Fibroblast of mammary gland (primary cell): ENCODE measurements at places on chromosomes 5 and 9.

GRCh38 chr5:123696921-123697341 lies 185.0 kb downstream of the CSNK1G3 start:
- peak; percentile 32 for DNase-seq

- no peak for DNase-seq
Observed at GRCh38 chr5:175052351-175052750, 328.0 kb downstream of the MSX2 start.

DNA sequence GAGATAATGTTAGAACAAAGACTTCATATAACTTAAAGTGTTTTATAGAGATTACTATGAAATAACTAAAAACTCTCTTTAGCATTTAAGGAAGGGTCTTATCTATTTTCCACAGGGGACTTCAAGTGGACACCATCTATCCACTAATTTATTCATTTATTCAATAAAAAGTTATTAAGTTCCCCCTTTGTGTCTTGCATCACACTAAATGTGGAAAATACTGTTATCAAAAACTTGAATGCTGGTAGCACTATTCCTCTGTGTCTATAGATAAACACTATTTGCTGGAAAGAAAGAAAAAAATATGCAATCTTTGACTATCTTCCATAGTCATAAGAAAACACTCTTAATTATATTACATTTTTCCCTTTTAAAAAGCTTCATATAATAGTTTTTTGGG lies 20.1 kb upstream of the ZNF622 start:
- DNase-seq: no peak

- no peak for DNase-seq
Observed at GRCh38 chr5:173053041-173053440, 3.1 kb upstream of the CREBRF start.

DNA sequence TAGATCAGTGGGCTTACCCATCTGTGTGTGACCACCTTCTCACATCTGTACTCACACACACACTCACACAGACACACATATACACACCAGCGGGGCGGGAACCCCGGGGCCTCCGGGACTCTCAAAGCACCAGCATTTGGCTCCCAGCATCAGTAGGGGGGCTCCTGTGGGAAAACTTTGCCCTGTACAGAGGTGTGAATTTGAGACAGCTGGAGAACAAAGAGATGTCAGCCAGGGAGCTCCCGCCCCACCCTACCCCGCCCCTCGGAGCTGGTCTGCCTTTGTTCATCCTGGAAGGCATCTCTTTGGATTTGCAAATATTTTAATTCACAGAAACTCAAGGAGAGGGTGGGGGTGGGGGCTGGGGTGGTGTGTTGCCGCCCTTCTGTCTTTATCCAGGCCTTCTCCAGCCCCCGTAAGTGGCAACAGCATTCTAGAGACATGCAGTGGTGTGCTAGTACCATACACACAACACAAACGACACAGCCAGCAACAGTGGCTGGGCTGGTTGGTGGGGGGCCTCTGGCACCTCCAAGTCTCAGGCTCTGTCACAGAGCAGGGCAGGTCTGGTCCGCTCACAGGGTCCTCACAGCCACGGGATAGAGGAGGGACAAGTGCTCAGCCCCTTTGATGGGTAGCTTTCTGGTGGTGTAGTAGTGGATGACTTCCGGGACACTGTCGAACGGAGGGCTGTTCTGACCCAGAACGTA lies 15.5 kb upstream of the SLC25A51 start:
- DNase-seq: no peak

- DNase-seq: peak; percentile 95
Observed at GRCh38 chr9:124306098-124306735, 48.5 kb downstream of the NEK6 start.

- DNase-seq: peak; percentile 64
Observed at GRCh38 chr5:139369181-139369580, 13.9 kb downstream of the SLC23A1 start.

GRCh38 chr5:56717253-56717987 lies 97.9 kb upstream of the MAP3K1 start:
- DNase-seq: no peak

- no peak for DNase-seq
Observed at GRCh38 chr5:125365747-125366146, 619.3 kb upstream of the ZNF608 start.

- DNase-seq: no peak
Observed at GRCh38 chr9:124018730-124019697, 7.4 kb downstream of the LHX2 start.

DNA sequence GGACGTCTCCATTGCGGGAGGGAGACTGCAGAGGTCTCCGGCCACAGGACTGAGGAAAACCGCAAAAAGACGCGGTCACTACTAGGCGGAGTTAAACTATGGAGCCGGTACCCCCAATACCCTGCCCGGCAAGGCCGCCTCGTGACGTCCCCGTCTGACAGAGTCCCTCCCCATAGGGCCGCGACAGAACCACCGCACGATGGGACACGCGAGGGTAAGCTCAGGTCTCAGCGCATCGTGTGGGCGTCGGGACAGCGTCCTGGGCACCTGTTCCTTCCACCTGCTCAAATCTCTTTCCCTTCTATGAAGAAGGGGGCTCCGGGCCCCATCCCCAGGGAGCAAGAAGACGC lies 35.2 kb upstream of the GLDC start:
- peak; percentile 26 for DNase-seq

DNA sequence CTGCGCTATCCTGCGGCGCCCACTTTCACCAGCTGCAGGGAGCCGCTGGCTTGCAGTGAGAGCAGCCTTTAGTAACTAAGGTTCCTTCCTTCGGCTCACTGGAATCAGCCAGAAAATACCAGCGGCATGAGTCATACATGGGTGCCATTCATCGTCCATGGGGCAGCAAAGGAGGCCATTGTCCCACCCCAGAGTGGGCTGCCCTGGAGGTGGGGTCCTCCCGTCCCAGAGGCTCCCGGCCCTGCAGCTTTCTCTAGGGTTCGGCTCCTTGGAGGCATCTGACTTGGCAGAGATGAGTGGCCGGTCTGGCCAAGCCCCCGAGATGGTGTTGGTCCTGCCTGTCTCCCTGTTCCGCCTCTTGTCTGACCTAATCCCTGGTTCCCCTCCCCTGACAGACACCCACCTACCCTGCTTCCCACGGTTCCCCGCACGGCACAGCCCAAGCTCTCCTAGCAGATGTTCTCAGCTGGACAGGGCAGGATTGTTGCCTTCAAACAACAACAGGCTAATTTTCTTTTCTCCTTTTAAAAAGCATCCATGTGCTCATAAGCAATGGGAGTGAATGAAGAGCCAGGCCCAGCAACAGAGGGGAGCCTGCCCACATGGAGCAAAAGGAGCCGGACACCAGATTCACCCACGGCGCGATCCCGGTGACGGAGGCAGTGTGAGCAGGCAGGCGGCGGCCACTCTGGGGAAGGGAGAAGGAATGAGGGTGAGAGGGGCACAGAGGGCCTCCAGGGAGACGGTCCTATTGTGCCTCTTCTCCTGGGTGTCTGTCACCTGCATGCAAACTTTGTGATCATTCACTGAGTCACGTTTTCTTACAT lies 97.0 kb upstream of the COL5A1 start:
- peak; percentile 63 for DNase-seq

GRCh38 chr9:32725066-32725860 lies 58.1 kb upstream of the TMEM215 start:
- peak; percentile 64 for DNase-seq

DNA sequence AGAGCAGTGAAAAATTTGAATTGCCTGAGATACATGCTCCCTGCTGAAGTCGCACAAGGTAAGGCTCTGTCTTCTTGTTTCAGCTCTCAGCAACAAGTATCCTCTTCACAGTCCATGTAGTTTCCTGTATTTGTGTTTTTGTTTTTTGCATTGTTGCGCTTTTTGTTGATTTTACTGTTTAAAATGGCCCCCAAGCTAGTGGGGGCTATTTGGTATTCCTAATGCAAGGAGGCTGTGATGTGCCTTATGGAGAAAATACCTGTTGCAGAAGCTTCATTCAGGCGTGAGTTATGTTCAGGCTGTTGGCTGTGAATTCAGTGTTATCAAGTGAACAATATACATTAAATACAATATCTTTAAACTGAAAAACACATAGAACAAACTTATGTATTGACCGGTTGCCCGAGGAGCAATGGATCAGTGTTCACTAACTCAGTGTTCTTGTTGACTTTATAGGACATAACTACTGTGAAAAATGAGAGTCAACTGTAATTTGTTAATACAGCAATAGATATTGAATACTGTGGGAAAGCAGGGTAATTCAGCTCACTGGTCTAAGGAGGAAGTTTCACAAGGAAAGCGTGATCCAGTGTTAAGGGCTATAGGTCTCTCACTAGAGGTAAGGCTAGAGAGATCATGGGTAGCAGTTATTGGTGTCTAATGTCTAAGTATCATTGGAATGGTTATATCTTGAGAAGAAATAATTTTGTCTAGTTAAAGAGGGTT lies 150.5 kb downstream of the GCNT1 start:
- no peak for DNase-seq

DNA sequence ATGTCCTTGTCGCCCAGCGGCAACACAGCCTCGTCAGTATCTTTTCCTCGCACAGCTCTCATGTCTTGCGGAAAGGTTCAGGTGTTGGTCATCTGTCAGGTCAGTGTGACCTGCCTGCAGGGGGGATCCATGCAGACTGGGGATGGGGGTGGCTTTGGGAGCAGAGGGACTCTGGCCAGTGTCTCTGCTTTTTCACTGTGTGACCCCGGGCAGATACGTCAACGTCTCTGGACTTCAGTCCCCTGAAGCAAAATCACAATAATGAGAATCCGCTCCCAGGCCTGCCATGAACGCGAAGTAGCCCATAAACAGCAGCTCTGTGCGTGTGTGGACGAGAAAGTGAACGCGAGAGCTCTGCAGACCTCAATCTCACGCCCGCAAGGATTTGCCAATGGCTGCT lies 75.7 kb upstream of the FCN1 start:
- no peak for DNase-seq

GRCh38 chr5:141846031-141846430 lies 32.2 kb downstream of the PCDH1 start:
- peak; percentile 49 for DNase-seq

DNA sequence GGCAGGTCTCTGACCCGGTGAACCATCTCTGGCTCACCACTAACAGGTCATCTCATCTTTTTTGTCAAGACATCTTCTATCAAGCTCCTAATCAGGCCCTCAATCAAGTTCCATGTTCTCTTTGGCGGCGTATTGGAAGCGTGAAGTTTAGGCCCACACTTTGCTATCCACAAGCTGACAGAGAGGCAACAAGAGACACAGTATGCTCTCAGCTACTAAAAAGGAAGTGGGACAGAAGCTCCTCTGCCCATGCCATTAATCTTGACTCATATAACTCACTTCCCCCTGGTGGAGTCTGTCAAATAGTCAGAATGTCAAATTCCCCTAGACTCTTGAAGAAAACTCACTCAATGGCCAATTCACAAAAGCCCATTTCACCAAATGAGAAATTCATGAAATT lies 77.6 kb upstream of the TMC1 start:
- peak; percentile 10 for DNase-seq

GRCh38 chr5:160384681-160385080 lies 14.3 kb upstream of the C1QTNF2 start:
- no peak for DNase-seq

- peak; percentile 12 for DNase-seq
Observed at GRCh38 chr5:145965804-145966203, 29.4 kb downstream of the SH3RF2 start.

DNA sequence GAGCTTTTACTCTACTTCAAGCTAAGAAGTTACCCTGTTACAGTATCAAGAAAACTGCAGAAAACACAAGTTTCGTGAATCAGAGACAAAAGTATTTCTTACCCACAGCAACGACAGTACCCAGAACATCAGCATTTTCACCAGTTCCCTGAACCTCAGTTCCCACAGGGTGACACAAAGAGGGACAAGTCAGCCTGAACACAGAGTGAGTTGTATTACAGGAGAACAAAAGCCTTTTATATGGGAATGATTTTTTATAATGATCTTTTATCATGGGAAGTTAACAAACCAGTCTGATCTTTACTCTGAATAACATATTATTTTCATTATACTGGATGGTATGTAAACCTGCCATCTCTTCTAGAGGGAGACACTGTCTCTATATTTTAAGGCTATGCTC lies 139.0 kb upstream of the ITGA1 start:
- no peak for DNase-seq

- no peak for DNase-seq
Observed at GRCh38 chr9:127634021-127634420, 21.9 kb downstream of the STXBP1 start.

DNA sequence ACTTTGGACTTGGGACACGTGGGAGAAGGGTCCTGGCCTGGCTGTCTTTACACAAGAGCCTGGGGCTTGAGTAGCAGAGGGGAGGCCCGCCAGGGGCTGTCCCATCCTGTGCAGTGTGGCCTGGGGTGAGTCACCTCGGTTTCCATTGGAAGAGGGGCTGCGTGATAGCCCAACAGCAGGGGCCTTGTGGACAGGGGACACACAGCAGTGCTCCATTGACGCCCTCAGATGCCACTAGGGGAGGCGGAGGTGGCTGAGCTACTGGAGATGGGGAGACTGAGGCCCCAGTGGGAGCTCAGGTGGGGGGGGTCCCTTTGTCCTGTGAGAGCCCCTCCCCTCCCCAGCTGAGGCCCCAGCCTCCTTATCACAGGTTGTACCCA lies 50.0 kb upstream of the RNU6ATAC start:
- no peak for DNase-seq

DNA sequence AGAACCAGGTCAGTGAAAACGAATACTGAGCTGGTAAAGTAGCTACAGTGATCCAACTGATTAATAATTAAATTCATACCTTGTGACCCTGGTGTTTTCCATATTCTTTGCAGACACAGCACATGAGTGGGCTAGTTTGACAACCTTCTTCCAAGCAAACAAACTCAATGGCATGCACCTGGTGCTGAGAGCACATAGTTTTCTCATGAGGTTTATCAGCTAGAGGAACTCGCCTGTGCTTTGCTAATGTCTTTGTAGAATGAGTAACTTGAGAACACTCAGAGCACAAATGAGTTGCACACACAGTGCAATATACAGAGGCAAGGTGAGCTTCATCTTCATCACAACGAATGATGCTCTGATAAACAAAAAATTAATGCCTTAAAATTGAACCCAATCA lies 12.6 kb downstream of the TRIM23 start:
- DNase-seq: no peak

DNA sequence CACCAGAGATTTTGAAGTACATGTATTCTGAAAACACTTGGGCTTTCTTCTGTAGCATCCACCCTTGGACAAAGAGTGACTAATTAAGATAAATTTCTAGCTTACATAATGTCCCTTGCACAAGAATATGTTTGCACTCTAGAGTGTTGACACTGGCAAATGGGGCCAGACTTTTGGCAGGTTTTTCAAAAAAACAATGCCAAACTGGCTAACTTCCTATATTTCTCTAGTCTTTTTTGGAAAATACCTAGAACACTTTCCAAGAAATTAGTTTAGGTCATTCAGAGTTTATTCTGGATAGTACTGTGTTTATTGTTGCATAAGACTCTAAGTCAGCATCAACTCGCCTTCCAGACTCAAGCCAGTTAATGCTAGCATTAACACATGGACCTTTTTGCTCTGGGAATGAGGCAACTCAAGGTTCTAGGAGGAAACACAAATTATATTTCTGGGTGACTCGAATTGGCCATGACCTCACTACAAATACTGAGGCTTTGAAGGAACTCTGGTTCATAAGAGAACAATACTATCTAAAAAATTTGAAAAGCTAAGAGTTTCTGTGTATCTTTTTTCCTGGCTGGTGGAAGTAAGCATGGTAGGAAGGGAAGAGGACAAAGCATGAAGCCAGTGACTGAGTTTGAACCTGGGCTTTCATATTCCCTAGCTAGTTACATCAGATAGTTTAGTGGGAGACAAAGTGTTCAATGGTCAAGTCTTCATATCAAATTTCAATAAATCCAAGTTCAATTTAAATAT lies 101.6 kb downstream of the NREP start:
- DNase-seq: peak; percentile 65

- no peak for DNase-seq
Observed at GRCh38 chr5:178371362-178372111, 138.9 kb upstream of the PHYKPL start.

- DNase-seq: no peak
Observed at GRCh38 chr5:9151684-9152427, 394.0 kb downstream of the SEMA5A start.
